ENCODE measurements at places on chromosomes 13 and 19. TPM values are rescaled to one million over a fixed set of nuclear protein-coding genes. Genes with fewer than 3 reads are reported as not detected.

DNA sequence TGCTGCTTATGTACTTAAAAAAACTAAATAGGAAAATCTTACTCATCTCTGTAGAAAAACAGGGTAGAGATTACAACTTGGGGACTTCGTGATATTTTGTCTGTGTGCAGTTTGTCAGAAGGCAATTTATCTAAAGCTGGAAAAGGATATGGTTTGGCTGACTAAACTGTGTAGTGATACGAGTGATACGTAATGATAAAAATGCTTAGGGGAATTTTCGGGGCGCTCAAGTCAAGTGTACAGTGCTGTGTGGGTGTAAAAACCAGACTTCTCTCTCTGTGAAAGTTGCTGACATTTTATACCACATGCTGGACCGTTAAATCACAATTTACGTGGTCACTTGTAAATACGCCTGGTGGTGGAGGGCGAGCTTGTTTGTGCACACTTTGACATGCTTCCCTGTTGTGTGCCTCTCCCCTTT lies 221.7 kb downstream of the KCNRG start:
- no peak for DNase-seq

GRCh38 chr19:50836543-50837195 lies 3.3 kb upstream of the KLK15 start:
- DNase-seq = no peak

GRCh38 chr13:111627596-111627995 lies 307.2 kb downstream of the TEX29 start:
- no peak for DNase-seq

- no peak for DNase-seq
These were observed 80.4 kb downstream of the INSR start for GRCh38 chr19:7213628-7214323.

- no peak for DNase-seq
These were observed 16.0 kb upstream of the EIF3G start for GRCh38 chr19:10135551-10136334.

- DNase-seq = no peak
These were observed 19.9 kb downstream of the KDM4B start for GRCh38 chr19:4988770-4989251.

GRCh38 chr19:4516939-4517300 lies 1.4 kb downstream of the PLIN4 start:
- DNase-seq = no peak

DNA sequence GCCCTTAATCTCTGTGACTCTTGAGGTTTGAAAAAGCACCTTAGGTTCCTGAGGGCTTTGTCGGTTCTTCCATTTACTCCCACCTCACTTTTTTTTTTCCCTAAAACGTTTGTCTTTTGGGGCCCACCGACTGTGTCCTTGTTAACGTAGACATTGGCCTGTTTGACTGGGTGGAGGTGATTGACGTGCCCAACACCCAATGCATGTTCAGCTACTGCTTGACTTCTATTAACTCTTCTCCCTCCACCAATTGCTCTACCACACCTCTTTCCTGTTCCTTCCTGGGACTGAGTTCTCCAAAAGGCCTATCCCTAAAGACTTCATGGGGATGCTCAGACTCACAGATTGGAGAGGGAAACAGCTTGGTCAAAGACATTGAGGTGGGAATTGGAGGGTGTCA lies 17.3 kb downstream of the CKM start:
- DNase-seq = no peak

- DNase-seq = peak; percentile 76
These were observed 396.9 kb upstream of the SLITRK5 start for GRCh38 chr13:87274209-87274819.

GRCh38 chr13:23433171-23434153 lies at the start of gene SACS:
SACS (minus strand) TSS chr13:23433702; CDS start chr13:23411239, 22,463 bp downstream.
- no peak for DNase-seq

- DNase-seq = no peak
These were observed 19.3 kb downstream of the GADD45B start for GRCh38 chr19:2495130-2495641.

Gene FREM2
- total RNA-seq = not detected

Gene BCAM
- total RNA-seq = not detected

Gene MBD3L3
- total RNA-seq = not detected

Gene IGFL3
- total RNA-seq = not detected

Gene ODAD3
- total RNA-seq = 0.79 TPM

Gene ZNF587
- total RNA-seq = 52.5 TPM
